ENCODE measurements at places on chromosomes 7 and 10. TPM values are rescaled to one million over a fixed set of nuclear protein-coding genes. Genes with fewer than 3 reads are reported as not detected.
A peak's percentile ranks its signal among the peaks of the same experiment; 100 is the strongest.

DNA sequence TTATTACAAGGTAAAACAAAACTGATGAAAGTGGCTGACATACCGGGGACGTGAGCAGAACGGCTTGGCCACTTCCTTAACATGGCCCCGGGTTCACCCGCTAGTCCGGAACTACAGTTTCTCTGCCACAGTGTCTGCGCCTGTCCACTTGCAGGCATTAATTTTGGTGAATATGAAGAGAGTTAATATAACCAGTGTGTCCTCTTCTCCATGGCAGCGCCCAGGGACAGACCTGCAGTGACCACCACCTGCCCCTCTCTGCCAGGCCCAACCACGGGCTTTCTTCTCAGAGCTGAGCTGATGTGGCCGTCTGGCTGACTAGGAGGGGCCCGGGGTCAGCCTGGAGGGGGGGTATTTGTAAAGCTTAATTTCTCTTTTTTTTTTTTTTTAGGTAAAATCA is 1.1 kb upstream of the NDUFB2 start:
- no peak for ATAC-seq

The PTTG1IP2 gene
- not detected for total RNA-seq

GRCh38 chr10:88200312-88201032 is 337.0 kb downstream of the PTEN start:
- peak; percentile 81 for ATAC-seq

DNA sequence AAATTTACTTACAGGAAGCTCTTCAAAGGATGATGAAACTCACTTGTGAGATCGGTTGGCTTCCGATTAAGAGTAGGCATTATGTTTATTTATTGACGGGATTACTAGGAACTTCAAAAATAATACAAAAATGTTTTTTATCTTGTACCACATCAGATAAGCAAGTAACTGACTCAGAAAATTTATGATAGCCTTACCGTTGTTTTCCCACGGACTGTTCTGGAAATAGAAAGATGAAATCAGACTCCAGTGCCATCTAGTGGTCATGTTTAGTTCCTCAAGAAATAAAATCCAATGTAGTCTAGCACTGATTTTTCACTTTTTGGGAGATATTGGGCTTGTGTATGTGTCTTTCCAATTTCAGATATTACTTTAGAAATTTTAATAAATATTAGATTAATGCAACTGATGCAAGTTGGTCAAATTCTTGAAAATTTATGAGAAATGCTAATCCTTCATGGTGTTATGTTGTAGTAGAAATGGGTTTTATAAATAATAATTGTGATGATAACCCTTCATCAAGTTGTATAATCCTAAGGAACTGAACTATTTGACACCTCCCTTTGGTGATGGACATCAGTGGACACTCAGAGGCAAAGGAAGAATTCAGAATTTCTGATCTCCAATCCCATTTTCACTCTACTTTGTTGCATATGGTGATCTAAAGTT is 168.8 kb downstream of the TMEM26 start:
- peak; percentile 44 for ATAC-seq

DNA sequence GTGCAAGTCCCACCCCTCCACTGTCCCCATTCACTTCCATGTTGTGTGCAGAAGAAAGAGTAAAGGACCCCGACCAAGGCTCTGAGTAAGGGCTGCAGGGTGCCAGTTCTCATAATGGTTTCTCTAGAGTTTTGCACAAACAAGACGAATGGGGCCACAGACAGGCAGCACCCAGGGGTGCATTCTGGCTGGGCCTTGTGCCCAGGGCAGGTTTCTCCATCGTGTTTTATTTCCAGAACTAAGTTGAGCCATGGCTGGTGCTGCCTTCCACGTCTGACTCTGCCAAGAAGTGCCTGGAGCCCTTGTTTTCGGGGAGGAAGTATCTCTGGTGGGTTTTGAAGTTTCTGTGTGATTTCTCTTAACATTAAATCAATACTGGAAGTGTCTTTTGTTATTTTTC is 95.0 kb upstream of the SDK1 start:
- ATAC-seq = no peak
